ENCODE measurements at places on chromosomes 12 and 14.

- DNase-seq: no peak
These were observed 173.0 kb upstream of the WSCD2 start for GRCh38 chr12:107955966-107956643.

- no peak for DNase-seq
These were observed 39.8 kb downstream of the PTPRR start for GRCh38 chr12:70880744-70881143.

DNA sequence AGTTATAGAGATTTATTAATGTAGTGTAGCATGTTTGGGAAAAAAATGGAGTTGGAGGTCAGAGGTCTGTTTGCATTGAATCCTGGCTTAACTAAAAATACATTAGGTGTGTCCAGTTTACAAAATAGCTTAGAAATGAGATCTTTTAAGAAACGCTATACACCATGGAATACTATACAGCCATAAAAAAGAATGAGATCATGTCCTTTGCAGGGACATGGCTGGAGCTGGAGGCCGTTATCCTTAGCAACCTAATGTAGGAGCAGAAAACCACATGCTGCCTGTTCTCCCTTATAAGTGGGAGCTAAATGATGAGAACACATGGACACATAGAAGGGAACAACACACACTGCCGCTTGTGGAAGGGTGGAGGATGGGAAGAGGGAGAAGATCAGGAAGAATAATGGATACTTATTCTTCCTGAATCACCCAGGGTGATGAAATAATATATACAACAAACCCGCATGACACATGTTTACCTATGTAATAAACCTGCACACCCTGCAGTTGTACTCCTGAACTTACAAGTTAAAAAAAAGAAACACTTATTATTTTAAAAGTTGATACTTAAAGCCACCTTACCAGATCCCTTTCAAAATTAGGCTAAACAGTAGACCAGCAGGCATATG lies 14.0 kb upstream of the MYRFL start:
- DNase-seq: no peak

- no peak for DNase-seq
These were observed 1205.3 kb downstream of the GALC start for GRCh38 chr14:86787717-86788116.

DNA sequence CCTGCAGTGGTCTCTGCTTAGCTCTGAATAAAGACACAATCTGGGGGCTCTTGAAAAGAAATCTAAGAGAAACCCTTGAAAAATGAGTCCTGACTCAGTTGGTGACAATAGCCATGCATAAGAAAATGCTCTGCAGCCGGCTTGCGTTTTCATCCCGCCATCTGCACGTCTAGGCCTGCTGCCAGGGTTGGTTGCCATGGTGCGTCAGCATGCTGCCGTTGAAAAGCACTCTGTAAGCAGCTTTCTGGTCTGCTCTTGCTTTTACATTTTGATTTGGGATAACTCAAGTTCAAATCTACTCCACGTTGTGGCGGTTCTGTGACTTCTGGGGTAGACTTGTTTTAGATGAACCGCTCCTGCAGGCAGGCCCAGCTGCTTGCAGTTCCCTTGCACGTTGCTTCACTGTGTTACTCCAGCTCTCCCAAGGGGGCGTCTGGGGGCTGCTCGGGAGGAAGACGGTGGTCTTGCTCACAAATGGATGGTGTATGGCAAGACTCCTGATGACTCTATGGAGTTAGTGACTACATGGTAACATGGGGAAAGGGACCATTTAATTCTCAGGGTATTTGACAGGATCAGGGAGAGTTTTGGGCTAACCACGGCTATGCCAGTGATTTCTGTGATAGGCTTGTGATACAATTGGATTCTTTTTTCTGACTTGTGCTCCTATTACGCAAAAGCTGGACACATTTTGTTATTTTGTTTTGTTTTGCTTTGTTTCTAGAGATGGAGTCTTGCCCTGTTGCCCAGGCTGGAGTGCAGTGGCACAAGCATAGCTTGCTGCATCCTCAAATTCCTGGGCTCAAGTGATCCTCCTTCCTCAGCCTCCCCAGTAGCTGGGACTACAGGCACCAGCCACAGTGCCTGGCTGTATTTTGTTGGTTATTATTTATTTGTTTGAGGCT lies 15.8 kb downstream of the WNT5B start:
- DNase-seq: peak; percentile 96

DNA sequence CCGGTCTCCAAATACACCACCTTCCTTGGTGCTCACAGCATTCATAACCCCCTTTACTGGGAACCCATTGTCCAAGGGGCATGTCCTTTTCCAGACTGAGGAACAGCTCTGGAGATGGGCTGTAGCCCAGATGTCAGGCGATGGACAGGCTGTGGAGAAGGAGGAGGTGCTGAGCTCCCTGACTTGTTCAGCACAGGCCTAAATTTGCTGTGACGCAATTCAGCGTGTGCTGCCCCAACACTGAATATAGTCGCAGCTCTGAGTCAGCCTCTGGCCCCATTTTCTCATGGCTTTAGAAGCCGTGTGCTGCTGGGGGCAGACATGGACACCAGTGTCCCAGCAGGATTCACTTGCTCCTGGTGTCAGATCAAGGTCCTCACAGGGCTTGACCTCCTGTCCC lies 269.1 kb downstream of the EMP1 start:
- no peak for DNase-seq

- DNase-seq: no peak
These were observed 116.6 kb upstream of the PZP start for GRCh38 chr12:9324782-9325181.

- DNase-seq: no peak
These were observed 29.4 kb downstream of the ELK3 start for GRCh38 chr12:96223411-96224218.

DNA sequence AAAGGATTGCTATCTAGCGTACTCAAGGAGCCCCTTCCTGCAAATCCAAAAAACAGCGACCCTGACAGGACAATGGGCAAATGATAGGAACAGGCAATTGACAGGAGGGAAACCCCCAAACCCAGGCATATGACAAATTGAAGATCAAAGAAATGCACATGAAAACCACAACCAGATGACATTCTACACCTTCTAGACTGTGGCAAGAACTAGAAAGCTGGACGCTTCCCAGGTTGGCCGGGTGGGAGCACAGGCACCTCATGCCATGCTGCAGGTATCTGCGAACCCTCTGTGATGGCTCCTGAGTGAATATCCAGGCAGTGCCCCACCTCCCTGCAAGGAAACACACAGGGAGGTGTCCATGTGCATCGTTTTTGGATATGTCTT lies 37.1 kb downstream of the CMKLR1 start:
- no peak for DNase-seq

GRCh38 chr14:96811265-96811664 lies 14.1 kb downstream of the VRK1 start:
- DNase-seq: no peak

- DNase-seq: no peak
These were observed 473.1 kb downstream of the ATP23 start for GRCh38 chr12:58414398-58414871.

DNA sequence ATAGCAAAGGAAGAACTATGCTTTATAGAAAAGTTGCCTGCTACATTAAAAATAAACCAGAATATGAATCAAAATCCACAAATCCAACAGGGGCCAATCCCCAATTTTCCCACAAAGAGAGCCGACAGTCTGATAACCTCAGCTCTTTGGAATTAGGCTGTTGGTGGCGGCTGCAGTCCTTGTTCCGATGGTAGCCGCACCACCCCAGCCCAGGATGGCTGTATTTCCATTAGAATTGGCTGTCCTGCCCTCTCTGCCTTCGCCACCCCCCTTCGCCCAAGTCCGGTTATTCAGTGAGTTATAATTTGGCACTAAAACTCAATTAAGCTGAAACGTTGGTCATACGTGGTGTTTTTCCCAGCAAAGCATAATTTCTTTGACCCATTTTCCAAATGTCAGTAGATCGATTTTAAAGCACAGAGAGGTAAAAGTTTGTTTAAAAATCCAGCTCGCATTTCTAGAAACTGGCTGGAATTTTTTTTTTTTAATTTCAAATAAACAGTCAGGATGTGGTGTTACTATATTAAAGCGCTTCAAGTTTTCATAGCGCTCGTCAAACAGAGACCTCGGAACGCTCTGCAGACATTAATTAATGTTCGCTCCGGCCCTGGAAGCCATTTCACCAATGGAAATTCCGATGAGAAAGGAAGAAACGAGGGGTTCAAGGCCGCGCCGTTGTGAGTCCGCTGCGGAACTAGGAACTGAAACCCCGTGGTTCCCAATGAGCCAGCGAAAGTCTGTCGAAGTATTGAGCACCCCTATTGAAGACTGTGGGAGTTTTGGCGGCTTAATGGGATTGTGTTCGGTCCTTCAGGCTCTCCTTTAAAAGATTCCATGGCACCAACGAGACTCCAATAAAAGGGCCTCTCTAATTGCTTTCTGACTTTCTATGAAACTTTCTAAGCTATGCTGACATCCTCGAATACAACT lies 104.8 kb upstream of the DIO3 start:
- DNase-seq: no peak

GRCh38 chr12:63826006-63826585 lies 18.4 kb upstream of the SRGAP1 start:
- peak; percentile 66 for DNase-seq

- no peak for DNase-seq
These were observed 279.4 kb downstream of the FOXN3 start for GRCh38 chr14:89137526-89138163.

DNA sequence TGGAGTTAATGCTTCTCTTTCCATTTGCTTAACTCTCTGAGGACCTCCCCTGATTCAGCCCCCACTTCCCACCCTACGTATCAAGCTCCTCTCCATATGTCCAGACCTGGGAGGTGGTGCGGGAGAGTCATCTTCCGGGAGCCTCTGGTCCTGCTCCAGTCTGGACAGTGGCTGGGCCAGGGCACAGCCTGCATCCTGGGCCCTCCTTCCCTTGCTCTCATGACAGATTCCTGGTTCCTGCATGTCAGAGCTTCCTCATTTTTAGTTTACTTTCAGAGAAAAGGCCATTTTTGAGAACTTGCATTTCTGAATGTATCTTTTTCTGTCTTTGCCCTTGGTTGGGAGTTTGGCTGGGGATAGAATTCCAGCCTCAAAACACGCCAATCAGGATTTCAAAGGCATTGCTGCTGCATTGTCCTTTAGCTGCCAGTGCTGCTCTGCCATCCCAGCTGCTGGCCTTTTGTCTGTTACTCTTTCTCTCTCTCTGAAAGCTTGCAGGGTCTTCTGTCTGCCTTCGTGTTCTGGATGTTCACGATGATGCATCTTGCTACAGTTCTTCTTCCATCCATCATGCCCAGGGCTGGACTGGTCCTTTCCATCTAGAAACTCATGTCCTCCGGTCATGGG lies 54.7 kb downstream of the SLC6A12 start:
- DNase-seq: no peak

- DNase-seq: no peak
These were observed 158.9 kb upstream of the PLEKHG7 start for GRCh38 chr12:92543840-92544239.

Data from NCI-H1694 treated with DMSO at 0.1 percent for 48 hours (cell line).